PC-9 (cell line): ENCODE measurements at places on chromosomes 11 and 22. TPM values are rescaled to one million over a fixed set of nuclear protein-coding genes. Genes with fewer than 3 reads are reported as not detected.

Gene OR8K3
- not detected in 2 replicates for total RNA-seq

Gene OR4C11
- total RNA-seq = not detected in 2 replicates

Gene OR51F2
- not detected in 2 replicates for total RNA-seq

Gene GRM5
- total RNA-seq = 0.05 TPM in 1 of 2 replicates, not detected in the other

Gene KCNJ1
- total RNA-seq = not detected in 2 replicates

Gene TTC17
- total RNA-seq = 71.4 and 81.0 TPM in 2 replicates

Gene C11orf65
- total RNA-seq = 1.7 and 1.9 TPM in 2 replicates
